Right ventricle myocardium inferior (tissue), 1 donor: ENCODE measurements at places on chromosomes 4 and X. TPM values are rescaled to one million over a fixed set of nuclear protein-coding genes. Genes with fewer than 3 reads are reported as not detected.

POF1B gene
- 0.89 TPM for total RNA-seq

NAA11 gene
- total RNA-seq: not detected

BMX gene
- total RNA-seq: 1.4 TPM

F8A2 gene
- not detected for total RNA-seq

WDR17 gene
- total RNA-seq: 0.43 TPM

COL4A5 gene
- total RNA-seq: 6.1 TPM

HTN1 gene
- total RNA-seq: not detected

PCSK1N gene
- total RNA-seq: not detected

NXF2B gene
- not detected for total RNA-seq

USP26 gene
- not detected for total RNA-seq

PTTG2 gene
- 0.38 TPM for total RNA-seq

PRRG3 gene
- 3.4 TPM for total RNA-seq

GABRQ gene
- not detected for total RNA-seq

DMRTC1 gene
- total RNA-seq: not detected

GYG2 gene
- 1.5 TPM for total RNA-seq

MAGEB10 gene
- not detected for total RNA-seq

SAGE1 gene
- total RNA-seq: not detected

FBXW7 gene
- 55.9 TPM for total RNA-seq

TMEM31 gene
- not detected for total RNA-seq

FAM9C gene
- total RNA-seq: 0.38 TPM

RTL3 gene
- 0.08 TPM for total RNA-seq

FGA gene
- not detected for total RNA-seq
